ENCODE measurements at places on chromosomes 12 and 14.

GRCh38 chr14:61476105-61476753 is 154.8 kb downstream of the PRKCH start:
- no peak for DNase-seq

GRCh38 chr12:28014196-28014595 is 41.7 kb upstream of the PTHLH start:
- DNase-seq, result no peak

GRCh38 chr14:54329082-54329695 is 67.6 kb upstream of the CDKN3 start:
- peak; percentile 57 for DNase-seq

GRCh38 chr12:24850496-24850895 is 98.4 kb downstream of the BCAT1 start:
- no peak for DNase-seq

DNA sequence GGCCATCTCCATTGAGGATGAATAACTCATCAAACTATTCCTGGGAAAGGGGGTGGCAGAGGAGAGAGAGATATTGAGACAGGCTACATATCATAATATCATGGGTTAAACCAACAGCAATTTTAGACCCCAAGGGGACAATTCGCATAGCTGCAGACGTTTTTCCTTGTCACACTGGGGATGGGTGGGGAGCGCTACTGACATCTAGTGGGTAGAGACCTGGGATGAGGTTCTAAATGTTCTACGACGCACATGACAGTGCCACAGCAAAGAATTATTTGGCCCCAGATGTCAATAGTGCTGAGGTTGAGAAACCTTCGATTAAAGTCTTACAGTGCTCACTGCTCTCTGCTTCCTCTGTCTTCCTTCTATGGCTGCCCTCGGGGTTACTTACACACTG is 425.6 kb downstream of the NRXN3 start:
- DNase-seq, result no peak

GRCh38 chr14:71610149-71610548 is 322.1 kb upstream of the RGS6 start:
- DNase-seq, result no peak

DNA sequence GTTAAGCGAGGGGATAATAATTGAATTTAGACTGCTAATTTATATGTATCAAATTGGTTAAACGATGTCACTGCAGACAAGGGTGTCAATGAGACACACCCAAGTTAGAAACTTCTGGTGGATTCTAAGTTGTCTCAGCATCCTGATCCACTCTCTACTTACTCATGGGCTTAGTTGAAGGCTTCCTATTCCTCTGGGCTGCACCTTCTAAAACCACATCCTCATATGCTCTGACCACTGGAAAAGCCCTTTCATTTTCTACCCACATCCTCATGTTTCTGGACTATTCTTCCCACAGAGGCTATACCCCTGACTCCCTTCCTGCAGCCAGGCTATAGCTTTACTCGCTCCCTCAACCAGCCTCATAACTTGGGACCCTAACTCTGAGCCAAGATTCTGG is 493.8 kb downstream of the VRK1 start:
- DNase-seq, result no peak

- no peak for DNase-seq
Measured at GRCh38 chr12:52646613-52647012, 5.4 kb downstream of the KRT2 start.

GRCh38 chr14:73740618-73741326 is 26.6 kb upstream of the PNMA1 start:
- DNase-seq, result no peak
